ENCODE measurements at places on chromosomes 2 and 18. TPM values are rescaled to one million over a fixed set of nuclear protein-coding genes. Genes with fewer than 3 reads are reported as not detected.

MOCOS gene
- polyA plus RNA-seq = 4.7 TPM

ESPNL gene
- 0.04 TPM for polyA plus RNA-seq

CIDEA gene
- polyA plus RNA-seq = 125 TPM

EGR4 gene
- polyA plus RNA-seq = not detected

RAB17 gene
- polyA plus RNA-seq = 3.9 TPM

FAM161A gene
- polyA plus RNA-seq = 1.8 TPM

SLC5A7 gene
- polyA plus RNA-seq = 0.01 TPM
